ENCODE measurements at places on chromosomes 2 and 18. TPM values are rescaled to one million over a fixed set of nuclear protein-coding genes. Genes with fewer than 3 reads are reported as not detected.

The CHST9 gene
- 0.21 TPM for total RNA-seq

The SETBP1 gene
- total RNA-seq: 23.5 TPM

The FZD7 gene
- 32.5 TPM for total RNA-seq

The CIAO1 gene
- total RNA-seq: 127 TPM

The GPR35 gene
- not detected for total RNA-seq

The MATN3 gene
- 0.64 TPM for total RNA-seq

The VWA3B gene
- total RNA-seq: not detected

The CLEC4F gene
- not detected for total RNA-seq

The FBLN7 gene
- total RNA-seq: 0.43 TPM

The CARF gene
- 26.2 TPM for total RNA-seq

The SPEG gene
- total RNA-seq: 390 TPM

The NDUFAF7 gene
- total RNA-seq: 3.8 TPM

The TNFRSF11A gene
- total RNA-seq: 2.7 TPM

GRCh38 chr2:96152304-96153161 is 7.3 kb upstream of the DUSP2 start:
- peaks cover 4% of the 10 kb centered on the region for H3K4me1 ChIP-seq
- no peak overlapping the region for H3K4me3 ChIP-seq
- H3K27me3 ChIP-seq: no peaks in the 10 kb centered on the region
- DNase-seq: no peak

DNA sequence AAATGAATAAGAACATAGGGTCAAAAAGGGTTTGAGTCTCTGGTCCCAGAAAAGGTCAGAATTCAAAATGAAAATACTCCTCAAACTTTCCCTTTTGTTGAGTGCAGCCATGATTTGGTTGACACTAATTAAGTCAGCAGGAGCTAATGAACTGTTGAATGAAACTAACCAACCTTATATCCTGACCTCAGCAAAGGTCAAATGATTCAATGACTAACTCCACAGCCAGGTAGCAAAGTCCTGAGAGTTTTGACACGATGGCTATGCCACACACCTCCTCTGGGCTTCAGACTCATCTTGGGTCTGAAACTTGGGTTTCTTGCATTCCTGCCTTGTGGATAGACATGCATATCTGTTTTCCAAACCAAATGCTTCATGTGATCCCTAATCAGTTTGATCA is 172.3 kb downstream of the INO80D start:
- no peak for DNase-seq
- H3K36me3 ChIP-seq: no peaks in the 10 kb centered on the region
- H3K4me3 ChIP-seq: no peak overlapping the region

DNA sequence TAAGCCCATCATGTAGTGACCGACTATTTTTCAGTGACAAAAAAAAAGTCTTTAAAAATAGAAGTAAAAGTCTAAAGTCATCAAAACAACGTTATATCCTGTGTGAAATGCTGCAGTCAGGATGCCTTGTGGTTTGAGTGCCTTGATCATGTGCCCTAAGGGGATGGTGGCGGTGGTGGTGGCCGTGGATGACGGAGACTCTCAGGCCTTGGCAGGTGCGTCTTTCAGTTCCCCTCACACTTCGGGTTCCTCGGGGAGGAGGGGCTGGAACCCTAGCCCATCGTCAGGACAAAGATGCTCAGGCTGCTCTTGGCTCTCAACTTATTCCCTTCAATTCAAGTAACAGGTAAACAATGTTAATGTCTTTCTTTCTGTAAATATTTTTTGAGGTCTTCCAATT is at the start of gene CD28:
CD28 (plus strand) TSS at position 237 of the 400 bp plus-strand sequence; CDS start at position 295, 58 bp downstream.
- no peaks in the 10 kb centered on the region for H3K4me1 ChIP-seq
- no peaks in the 10 kb centered on the region for H3K27me3 ChIP-seq
- no peaks in the 10 kb centered on the region for H3K36me3 ChIP-seq
- no peak within 1 kb of the TSS for H3K27ac ChIP-seq

GRCh38 chr2:113755835-113756354 is 547 bp downstream of the SLC35F5 start:
- peak overlapping the region; percentile 96 for H3K4me3 ChIP-seq
- no peaks in the 10 kb centered on the region for H3K27me3 ChIP-seq
- H3K27ac ChIP-seq: peak overlapping the region; percentile 97

DNA sequence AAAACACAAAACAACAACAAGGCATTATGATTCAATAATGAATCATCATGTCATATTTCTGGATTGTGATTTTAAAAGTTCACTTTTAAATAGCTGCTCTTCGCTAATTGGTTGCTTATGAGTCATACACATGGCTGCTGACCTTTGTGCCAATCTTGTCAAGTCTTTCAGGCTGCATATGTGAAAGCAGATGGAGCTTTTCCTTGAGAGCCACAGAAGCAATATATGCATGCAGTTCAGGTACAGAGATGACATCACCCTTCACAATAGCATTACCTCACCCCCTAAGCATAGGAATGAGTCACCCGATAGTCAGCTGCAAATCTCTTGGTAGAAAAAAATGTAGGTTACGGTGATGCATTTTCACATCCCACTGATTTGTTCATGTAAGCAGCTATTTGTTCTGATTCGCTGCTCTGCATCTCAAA is 27.2 kb downstream of the EIF2AK3 start:
- H3K27me3 ChIP-seq: no peaks in the 10 kb centered on the region
- no peak overlapping the region for H3K4me3 ChIP-seq
- peaks cover 4% of the 10 kb centered on the region for H3K36me3 ChIP-seq
- H3K4me1 ChIP-seq: peaks cover 22% of the 10 kb centered on the region
- peak; percentile 68 for DNase-seq

GRCh38 chr2:41723526-41723925 is 324.3 kb upstream of the PKDCC start:
- H3K27me3 ChIP-seq: no peaks in the 10 kb centered on the region
- no peaks in the 10 kb centered on the region for H3K36me3 ChIP-seq
- DNase-seq: no peak
- no peak overlapping the region for H3K4me3 ChIP-seq

DNA sequence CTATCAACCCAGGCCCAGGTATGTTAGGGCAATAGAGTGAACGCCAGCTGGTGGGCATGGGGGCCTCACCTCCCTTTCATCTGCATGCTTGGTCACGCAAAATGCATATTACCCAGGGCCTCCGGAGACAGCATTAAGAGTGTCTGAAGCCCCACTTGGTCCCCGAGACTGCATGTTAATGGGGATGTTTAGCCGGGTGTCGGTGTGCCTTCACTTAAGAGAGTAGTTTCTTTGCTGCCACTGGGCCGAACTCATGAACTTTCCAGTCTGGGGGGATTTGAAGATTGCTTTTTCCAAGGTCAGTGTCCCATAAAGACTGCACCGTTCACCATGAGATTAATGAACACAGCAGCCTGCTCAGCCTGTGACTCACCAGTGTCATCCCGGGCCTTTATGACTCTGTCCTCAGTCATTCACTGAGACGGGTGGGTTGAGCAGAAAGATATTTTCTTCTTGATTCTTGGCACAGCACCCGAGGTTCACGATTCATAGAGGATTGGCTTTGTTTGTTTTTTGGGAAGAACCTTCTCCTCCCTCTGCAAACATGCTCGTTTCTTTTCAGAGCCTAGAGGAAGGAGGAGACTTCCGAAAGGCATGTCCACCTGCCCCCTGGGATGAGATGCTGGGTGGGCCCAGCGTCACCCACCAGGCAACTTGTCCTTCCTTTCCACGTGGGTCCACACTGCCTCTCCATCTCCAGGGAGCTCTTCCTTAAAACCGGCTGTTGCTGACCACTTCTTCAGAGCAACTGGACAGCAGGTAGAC is 199.1 kb downstream of the GLI2 start:
- peaks cover 24% of the 10 kb centered on the region for H3K4me1 ChIP-seq
- no peaks in the 10 kb centered on the region for H3K27me3 ChIP-seq
- DNase-seq: peak; percentile 76
- H3K4me3 ChIP-seq: no peak overlapping the region
- peaks cover 3% of the 10 kb centered on the region for H3K36me3 ChIP-seq

DNA sequence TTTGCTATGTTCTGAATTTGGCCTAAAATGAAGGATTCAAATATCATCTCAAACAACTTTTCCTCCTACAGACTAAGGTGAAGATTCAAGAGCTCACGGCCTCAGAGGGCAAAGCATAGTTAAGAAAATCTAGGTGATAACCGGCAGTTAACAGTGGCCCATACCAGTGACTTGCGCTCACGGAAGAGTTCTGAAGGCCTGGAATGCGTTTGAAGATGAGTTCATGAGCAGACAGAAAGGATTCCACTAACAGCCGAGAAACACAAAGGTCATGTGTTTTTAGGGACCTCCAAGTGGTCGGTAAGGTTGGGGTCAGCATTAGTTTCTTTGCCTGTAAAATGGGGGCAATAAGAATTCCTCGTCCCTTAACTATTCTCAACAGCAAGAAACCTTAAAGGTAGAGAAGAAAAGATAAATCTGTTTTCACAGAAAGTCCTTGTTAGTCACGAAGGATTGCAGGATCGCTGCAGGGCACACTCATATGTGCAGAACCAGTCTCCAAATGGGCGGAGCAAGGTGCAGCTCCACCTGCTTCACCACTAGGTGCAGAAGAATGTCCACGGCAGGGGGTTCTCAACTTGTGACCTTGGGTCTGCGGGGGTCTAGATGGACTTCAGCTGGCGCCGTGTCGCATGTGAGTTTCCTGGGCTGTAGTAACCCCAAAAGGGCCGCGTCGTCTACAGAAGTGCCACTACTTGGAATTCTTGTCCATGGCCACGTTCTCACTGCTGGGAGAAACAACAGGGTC is 708 bp upstream of the RPIA start:
- H3K36me3 ChIP-seq: no peaks in the 10 kb centered on the region
- no peak for DNase-seq
- H3K4me1 ChIP-seq: peaks cover 6% of the 10 kb centered on the region
- no peaks in the 10 kb centered on the region for H3K27me3 ChIP-seq

DNA sequence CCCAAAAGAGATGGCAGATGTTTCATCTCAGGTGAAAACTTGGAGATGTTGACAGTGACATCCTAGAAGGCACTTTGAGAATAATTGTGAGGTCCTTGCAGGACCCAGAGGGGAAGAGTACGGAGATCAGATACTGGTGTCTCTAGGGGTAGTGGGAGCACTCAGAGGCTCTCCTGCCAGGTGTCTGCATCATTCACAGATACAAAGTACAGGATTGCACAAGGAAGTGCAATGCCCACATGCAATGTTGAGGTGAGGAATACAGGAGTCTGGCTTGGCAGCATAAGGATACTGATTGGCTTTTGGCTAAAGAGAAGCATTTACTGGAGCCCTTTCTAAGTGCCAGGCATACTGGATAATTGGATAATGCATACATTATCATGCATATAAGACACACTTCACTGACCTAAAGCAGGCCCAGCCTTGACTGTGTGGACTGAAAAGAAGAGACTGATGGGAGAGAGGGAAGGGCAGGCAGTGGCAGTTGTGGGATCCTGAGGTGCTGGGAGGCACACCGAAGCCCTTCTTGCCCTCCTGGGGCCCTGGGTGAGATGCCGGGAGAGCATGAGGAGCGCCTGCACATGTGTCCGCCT is 31.0 kb upstream of the NCKAP5 start:
- no peaks in the 10 kb centered on the region for H3K36me3 ChIP-seq
- no peak overlapping the region for H3K27ac ChIP-seq
- H3K4me1 ChIP-seq: no peaks in the 10 kb centered on the region
- no peak for DNase-seq

DNA sequence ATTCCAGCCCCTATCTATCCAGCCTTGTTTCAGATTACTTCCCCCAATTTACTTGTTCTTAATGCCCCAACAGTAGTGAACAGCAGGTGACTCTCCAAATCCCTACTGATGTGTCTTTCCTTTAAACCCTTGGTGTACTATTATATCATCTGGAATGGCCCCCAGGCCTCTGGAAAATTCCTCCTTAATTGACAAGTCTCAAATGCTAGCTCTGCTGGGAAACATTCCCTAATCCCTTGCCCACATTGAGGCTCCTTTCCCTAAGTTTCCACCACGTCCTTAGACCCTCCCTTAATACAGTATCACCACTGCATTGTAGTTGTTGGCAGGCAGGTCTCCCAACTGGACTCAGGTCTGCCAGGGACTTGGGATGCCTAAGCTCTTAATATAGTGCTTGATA is 41.0 kb downstream of the MYO3B start:
- no peaks in the 10 kb centered on the region for H3K36me3 ChIP-seq
- no peak overlapping the region for H3K4me3 ChIP-seq
- H3K27ac ChIP-seq: no peak overlapping the region
- no peak for DNase-seq

DNA sequence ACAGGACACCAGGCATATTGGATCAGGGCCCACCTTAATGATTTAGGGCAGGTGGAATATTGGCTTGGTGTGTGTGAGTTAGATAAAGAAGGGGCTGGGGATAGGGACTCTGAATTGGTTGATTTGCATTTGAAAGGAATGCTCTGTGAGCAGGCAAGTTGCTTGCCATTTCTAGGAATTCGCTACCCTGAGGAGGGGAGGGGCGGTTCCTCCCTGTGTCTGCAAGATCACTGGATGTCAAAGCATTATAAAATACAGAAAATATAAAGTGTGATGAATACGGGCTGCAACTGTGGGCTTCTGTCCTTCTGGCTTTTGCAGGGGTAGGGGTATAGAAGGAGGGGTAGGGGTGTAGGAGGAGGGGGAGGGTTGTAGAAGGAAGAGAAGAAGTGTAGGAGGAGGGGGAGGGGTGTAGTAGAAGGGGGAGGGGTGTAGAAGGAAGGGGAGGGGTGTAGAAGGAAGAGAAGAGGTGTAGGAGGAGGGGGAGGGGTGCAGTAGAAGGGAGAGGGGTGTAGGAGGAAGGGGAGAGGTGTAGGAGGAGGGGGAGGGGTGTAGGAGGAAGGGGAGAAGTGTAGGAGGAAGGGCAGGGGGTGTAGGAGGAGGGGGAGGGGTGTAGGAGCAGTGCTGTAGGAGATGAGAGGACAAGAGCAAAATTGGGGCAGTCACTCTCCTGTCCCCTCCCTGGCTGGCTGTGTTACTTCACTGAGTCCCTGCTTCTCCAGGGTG is 238.0 kb upstream of the COPS8 start:
- H3K27me3 ChIP-seq: no peaks in the 10 kb centered on the region
- DNase-seq: no peak
- H3K4me3 ChIP-seq: no peak overlapping the region
- H3K4me1 ChIP-seq: peaks cover 3% of the 10 kb centered on the region

GRCh38 chr2:140136366-140136765 is 1356.2 kb upstream of the NXPH2 start:
- H3K36me3 ChIP-seq: no peaks in the 10 kb centered on the region
- H3K27ac ChIP-seq: no peak overlapping the region
- H3K4me3 ChIP-seq: no peak overlapping the region
- no peak for DNase-seq

- H3K4me3 ChIP-seq: peak overlapping the region; percentile 72
- no peaks in the 10 kb centered on the region for H3K36me3 ChIP-seq
- H3K27me3 ChIP-seq: no peaks in the 10 kb centered on the region
Observed at GRCh38 chr2:201257381-201257955, 2.9 kb upstream of the CASP8 start.

DNA sequence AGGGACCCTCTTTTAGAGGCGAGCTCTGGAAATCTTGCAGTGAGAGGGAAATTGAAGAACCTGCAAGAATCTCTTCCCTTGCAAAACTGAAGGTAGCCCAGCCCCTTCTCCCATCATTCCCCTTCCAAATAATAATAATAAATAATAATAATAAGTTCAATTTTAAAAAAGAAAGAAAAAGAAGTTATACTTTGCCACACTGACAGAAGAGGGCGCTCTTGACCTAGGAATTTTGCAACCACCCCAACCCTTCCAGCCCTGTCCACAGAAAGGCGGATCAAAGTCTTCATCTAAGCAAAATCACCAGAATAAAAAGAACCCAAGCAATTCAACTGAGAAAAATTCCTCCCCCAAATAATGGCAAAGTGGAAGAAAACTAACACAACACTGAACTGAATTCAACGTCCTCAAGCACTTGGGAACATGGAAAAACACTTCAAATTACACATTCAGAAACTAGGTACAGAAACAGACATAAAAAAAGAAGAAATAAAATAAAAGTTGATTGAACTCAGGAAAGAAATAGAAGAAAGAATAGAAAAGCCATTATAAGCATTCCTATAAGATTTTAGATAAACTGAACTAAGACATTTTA is 98.9 kb upstream of the GLS start:
- H3K4me3 ChIP-seq: no peak overlapping the region
- H3K4me1 ChIP-seq: peaks cover 4% of the 10 kb centered on the region
- DNase-seq: no peak
- no peaks in the 10 kb centered on the region for H3K36me3 ChIP-seq
- H3K27me3 ChIP-seq: no peaks in the 10 kb centered on the region
